ENCODE measurements at places on chromosomes 11 and 22. TPM values are rescaled to one million over a fixed set of nuclear protein-coding genes. Genes with fewer than 3 reads are reported as not detected.

The ST14 gene
- total RNA-seq = 139 TPM

The EXPH5 gene
- 9.5 TPM for total RNA-seq

- no peak overlapping the region for H3K4me3 ChIP-seq
- no peaks in the 10 kb centered on the region for H3K27me3 ChIP-seq
- H3K36me3 ChIP-seq = peaks cover 25% of the 10 kb centered on the region
These were observed 44.1 kb downstream of the MYH9 start for GRCh38 chr22:36343720-36344105.

GRCh38 chr22:22463855-22464540, 44.5 kb downstream of the ZNF280B start:
- no peaks in the 10 kb centered on the region for H3K36me3 ChIP-seq
- H3K4me1 ChIP-seq = no peaks in the 10 kb centered on the region
- DNase-seq = peak; percentile 76
- H3K4me3 ChIP-seq = peak overlapping the region; percentile 11

DNA sequence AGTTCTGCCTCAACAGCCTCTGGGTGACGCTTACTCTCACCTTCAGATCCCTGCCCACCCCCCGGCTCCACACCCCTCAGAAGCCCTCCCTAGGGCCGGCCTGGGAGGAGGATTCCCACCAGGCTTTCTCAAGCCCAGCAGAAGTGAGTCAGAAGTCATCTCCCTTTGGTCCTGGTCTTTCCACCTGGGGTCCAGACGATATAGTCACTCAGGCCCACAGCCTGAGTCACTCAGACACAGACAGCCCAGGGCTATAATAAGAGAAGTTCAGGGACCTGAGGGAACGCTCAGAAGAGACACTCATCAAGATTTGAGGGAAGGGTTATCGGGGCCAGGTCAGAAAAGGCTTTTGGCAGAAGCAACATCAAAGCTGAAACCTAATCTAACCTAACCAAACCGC, 127.1 kb downstream of the SPATA19 start:
- no peak overlapping the region for H3K4me3 ChIP-seq
- no peak for DNase-seq
- H3K27ac ChIP-seq = no peak overlapping the region
- no peaks in the 10 kb centered on the region for H3K4me1 ChIP-seq
- H3K27me3 ChIP-seq = no peaks in the 10 kb centered on the region
- H3K36me3 ChIP-seq = no peaks in the 10 kb centered on the region

DNA sequence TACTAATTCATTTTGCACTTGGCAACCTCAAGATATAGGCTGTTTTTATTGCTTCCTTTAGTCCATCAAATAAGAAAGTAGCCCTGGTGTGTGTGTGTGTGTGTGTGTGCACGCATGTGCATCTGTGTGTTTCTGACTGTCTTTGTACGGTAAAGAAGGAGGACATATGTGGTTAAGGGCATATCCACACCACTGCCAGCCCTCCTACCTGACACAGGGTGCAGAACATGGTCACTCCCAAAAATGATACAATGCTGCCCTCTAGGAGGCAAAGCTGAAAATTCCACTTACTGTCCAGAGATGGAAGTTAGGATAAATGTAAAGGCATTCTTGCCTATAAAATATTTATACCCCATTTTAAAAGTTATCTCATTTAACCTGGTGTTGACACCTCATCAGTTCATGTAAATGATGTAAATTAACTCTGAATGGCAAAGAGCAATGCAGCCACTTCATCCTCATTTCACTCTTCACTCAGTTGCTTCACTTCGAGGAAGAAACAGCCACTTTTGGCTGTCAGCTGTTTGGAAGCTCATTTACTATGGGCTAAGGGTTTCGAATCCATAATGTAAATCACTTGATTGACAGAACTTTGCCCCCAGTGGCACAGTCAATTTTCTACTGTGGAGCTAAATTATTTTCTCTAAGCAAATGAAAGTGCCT, 83.1 kb upstream of the MTNR1B start:
- no peaks in the 10 kb centered on the region for H3K4me1 ChIP-seq
- H3K36me3 ChIP-seq = no peaks in the 10 kb centered on the region
- H3K4me3 ChIP-seq = no peak overlapping the region
- H3K27ac ChIP-seq = no peak overlapping the region

- no peak overlapping the region for H3K27ac ChIP-seq
- H3K4me3 ChIP-seq = no peak overlapping the region
- H3K27me3 ChIP-seq = no peaks in the 10 kb centered on the region
- H3K4me1 ChIP-seq = no peaks in the 10 kb centered on the region
These were observed 109.7 kb upstream of the CLPB start for GRCh38 chr11:72543849-72544542.

DNA sequence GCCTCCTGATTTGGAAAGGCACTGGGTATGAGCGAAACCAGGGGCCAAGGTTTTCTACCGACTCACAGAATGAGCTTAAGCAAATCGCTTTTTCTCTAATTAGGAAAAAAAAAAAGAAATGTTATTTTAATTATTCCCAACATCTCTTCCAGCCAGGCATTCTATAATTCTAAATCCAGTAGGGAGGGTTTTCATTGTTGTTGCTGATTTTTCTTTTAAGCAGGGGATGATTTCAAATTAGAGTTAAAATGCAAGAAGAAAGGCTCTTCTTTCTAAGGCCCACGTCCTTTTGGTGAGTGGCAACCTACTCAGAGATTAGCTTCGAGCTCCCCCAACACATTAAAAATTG, 8.9 kb downstream of the MYH9 start:
- H3K4me3 ChIP-seq = no peak overlapping the region
- H3K27me3 ChIP-seq = no peaks in the 10 kb centered on the region
- H3K27ac ChIP-seq = peak overlapping the region; percentile 21
- no peaks in the 10 kb centered on the region for H3K36me3 ChIP-seq
- peaks cover under 1% of the 10 kb centered on the region for H3K4me1 ChIP-seq

DNA sequence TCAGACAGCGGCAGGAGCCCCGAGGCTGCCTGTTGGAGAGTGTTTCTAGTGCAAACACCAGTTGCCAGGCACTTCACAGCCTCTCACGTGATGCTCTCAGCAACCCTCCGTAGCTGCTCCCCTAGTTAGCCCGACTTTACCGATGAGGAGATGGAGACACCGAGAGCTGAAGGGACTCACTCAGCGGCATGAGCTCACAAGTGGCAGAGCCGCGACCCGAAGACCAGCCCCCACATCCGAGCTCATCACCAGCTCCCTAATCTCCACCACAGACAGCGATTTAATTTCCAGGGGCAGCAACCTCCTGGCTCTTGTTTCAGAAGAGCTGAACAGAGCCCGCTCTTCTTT, 28.7 kb upstream of the RTL6 start:
- peak; percentile 82 for DNase-seq
- no peaks in the 10 kb centered on the region for H3K36me3 ChIP-seq
- no peak overlapping the region for H3K27ac ChIP-seq

GRCh38 chr11:85955531-85955930, 100.3 kb downstream of the CCDC83 start:
- H3K4me1 ChIP-seq = no peaks in the 10 kb centered on the region
- H3K4me3 ChIP-seq = no peak overlapping the region
- no peak for DNase-seq
- H3K27ac ChIP-seq = no peak overlapping the region
- no peaks in the 10 kb centered on the region for H3K27me3 ChIP-seq

- peak within 1 kb of the TSS; percentile 86 for H3K4me3 ChIP-seq
- no peaks in the 10 kb centered on the region for H3K36me3 ChIP-seq
- peak within 1 kb of the TSS; percentile 99 for H3K27ac ChIP-seq
- peak; percentile 93 for DNase-seq
- no peaks in the 10 kb centered on the region for H3K27me3 ChIP-seq
These were observed at the start of gene FAM111A for GRCh38 chr11:59142530-59143507. TSS of gene FAM111A (plus strand) at chr11:59142856. CDS start at chr11:59148873, 6,017 bp downstream.

DNA sequence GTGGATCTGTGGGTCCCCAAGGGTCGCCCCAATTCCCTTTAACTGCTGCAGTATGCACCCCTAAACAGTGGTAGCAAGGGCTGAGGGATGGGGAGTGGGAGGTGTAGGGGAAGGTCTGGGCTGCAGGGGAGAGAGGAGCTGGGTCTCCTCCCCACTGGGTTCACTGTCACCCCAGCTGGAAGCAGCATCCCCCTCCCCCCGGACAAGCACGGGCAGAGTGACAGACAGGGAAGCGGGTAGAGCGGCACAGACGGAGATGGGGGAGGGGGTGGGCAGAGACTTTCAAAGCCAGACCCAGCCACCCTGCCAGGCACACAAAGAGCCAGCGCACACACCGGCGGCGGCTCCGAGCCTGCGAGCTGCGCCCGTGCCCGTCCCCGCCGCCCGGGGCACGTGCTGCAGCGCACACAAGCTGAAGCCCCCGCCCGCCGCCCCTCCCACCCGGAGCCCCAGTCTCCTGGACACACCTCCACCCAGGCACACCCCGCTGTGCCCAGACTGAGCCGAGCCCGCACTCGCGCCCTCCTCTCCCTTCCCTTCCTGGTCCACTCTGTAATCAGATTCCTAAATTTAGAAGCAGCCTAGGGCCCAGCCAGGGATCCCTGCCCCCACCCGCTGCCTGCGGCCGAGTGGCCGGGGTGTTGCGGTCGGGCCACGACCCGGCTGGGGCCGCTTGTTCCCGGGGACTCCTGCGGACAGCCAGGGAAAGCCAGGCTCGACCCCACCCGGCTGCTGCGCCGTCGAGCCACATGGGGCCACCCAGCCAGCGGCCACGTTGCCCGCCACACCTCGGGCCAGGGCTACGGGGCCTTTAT, 935 bp upstream of the RCOR2 start:
- no peaks in the 10 kb centered on the region for H3K27me3 ChIP-seq
- H3K27ac ChIP-seq = no peak overlapping the region
- peak overlapping the region; percentile 46 for H3K4me3 ChIP-seq
- H3K36me3 ChIP-seq = no peaks in the 10 kb centered on the region
- no peaks in the 10 kb centered on the region for H3K4me1 ChIP-seq

- peak overlapping the region; percentile 98 for H3K4me3 ChIP-seq
- H3K27me3 ChIP-seq = no peaks in the 10 kb centered on the region
- DNase-seq = no peak
- peak overlapping the region; percentile 98 for H3K27ac ChIP-seq
- H3K4me1 ChIP-seq = peaks cover 4% of the 10 kb centered on the region
These were observed 720 bp downstream of the UFD1 start for GRCh38 chr22:19478045-19478900.

DNA sequence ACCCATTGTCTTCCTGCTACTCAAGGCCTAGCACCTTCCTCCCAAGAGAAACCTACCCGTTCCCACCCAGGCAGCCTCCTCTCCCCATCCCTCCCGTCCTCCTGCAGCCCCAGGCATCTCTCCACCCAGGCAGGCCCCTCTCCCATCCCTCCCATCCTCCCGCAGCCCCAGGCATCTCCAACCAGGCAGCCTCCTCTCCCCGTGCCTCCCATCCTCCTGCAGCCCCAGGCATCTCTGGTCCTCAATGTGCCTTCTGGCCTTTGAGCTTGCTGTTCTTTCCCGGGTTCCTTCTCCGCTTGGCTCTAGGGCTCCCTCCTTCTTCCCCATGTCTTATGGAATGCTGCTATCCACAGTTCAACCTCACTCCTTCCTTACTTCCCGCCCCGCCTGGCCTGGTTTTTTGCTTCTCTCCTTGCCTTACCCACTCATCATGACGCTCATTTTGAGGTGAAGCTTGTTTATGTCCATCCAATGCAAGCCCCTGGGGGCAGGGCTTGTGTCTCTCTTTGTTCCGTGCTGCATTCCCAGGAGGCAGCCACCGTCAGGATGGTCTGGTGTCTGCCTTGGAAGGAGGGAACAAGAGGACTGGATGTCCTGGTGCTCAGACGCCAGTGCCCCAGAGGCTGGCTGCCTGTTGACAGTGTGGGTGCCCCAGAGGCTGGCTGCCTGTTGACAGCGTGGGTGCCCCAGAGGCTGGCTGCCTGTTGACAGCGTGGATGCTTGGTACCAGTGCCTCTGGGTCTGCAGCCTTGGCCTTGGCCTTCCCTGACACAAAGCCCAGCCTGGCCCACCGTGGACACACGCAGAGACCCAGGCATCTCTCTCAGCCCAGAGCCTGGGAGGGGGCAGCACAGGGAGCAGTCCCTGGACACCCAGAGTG, 815.7 kb downstream of the BRD1 start:
- no peak overlapping the region for H3K4me3 ChIP-seq
- DNase-seq = peak; percentile 32
- H3K27me3 ChIP-seq = no peaks in the 10 kb centered on the region
- H3K27ac ChIP-seq = no peak overlapping the region

DNA sequence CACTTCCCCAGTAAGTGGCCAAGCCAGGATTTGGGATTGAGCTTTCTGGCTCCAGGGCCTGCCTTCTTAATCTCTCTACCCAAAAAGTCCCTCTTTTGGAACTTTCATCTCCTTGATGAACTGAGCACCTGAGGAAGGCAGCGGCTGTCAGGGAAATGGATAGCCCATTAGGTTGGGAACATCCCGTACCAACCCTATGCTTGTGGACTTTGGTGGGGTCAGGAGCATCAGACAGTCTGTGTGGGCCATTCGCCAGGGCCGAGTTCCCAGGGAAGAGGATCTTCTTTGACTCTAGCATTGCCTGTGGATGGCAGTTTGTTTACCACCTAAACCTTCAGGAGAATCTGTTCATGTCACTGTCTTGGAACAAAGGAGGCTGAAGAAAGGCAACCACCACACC, 30.2 kb downstream of the ARHGEF17 start:
- H3K4me1 ChIP-seq = peaks cover 42% of the 10 kb centered on the region
- H3K36me3 ChIP-seq = no peaks in the 10 kb centered on the region
- H3K27me3 ChIP-seq = no peaks in the 10 kb centered on the region
- DNase-seq = no peak
- H3K4me3 ChIP-seq = no peak overlapping the region

- H3K36me3 ChIP-seq = no peaks in the 10 kb centered on the region
- H3K27me3 ChIP-seq = no peaks in the 10 kb centered on the region
- no peak overlapping the region for H3K4me3 ChIP-seq
- no peaks in the 10 kb centered on the region for H3K4me1 ChIP-seq
- DNase-seq = no peak
- H3K27ac ChIP-seq = no peak overlapping the region
These were observed 35.5 kb upstream of the FGF3 start for GRCh38 chr11:69854713-69855112.

- no peaks in the 10 kb centered on the region for H3K27me3 ChIP-seq
- H3K4me3 ChIP-seq = no peak overlapping the region
- H3K36me3 ChIP-seq = no peaks in the 10 kb centered on the region
- no peak for DNase-seq
- H3K27ac ChIP-seq = peak overlapping the region; percentile 68
These were observed 4.7 kb upstream of the C11orf86 start for GRCh38 chr11:66970371-66970806.

DNA sequence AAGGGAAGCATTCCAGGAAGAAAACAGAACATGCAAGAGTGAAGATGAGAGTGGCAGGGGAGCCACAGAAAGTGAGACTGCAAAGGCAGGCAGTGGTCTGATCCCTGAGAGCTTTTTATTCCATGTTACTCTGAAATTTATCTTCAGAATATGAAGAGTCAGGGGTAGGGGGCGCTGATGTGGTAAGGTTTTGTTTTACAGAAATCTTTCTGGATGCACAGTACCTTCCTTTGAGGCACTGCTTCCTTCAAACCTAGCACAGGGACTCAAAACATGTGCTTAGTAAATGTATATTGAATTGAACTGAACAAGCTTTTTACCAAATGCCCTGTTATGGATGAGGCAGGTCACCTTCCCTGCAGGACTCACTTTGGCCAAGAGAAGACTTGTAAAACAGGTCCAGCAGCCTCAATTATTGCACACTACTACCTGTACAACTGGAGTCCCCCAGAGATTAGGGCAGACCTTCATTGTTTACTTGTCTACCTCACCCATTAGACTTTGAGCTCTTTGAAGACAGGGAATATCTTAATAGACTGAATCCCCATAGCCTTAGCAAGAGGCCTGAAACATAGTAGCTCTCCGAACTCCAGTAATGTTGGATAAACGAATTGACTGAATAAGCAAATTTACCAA, 2.2 kb downstream of the PAK1 start:
- H3K27ac ChIP-seq = no peak overlapping the region
- H3K4me3 ChIP-seq = no peak overlapping the region
- peak; percentile 62 for DNase-seq
- peaks cover 5% of the 10 kb centered on the region for H3K4me1 ChIP-seq
- H3K27me3 ChIP-seq = no peaks in the 10 kb centered on the region

- H3K27ac ChIP-seq = no peak overlapping the region
- no peak overlapping the region for H3K4me3 ChIP-seq
- H3K27me3 ChIP-seq = no peaks in the 10 kb centered on the region
- no peaks in the 10 kb centered on the region for H3K36me3 ChIP-seq
- H3K4me1 ChIP-seq = no peaks in the 10 kb centered on the region
These were observed 1.6 kb upstream of the SWAP70 start for GRCh38 chr11:9662273-9662672.
